ENCODE measurements at places on chromosomes 6 and 20.

DNA sequence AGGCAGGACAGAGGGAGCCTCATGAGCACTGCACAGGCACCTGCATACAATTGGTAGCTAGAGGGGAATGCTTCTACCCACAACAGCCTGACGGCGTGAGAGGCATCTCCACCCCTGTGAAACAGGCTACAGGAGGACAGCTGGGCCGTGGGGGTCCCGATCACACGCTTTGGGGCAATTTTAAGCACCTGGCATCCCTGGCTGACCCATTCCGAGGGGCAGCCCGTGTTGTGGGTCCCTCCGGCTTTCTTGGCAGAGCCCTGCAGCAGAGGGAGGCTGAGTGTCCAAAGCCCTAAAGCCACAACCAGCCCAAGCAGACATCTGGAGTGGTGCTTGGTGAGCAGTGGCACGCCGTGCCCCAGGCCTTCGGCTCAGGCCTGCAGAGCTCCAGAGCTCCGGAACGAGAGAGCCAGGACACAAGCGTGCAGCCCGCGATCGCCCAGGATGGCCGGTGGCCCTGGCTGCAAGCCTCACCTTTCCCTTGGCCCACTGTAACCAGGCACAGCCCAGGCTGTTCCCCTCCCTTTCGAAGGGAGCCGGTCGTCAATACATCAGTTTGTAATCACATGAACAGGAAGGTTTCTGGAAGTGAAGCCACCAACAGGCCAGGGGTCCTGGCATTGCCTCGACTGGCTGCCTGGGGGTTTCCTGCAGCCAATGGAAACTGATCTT is 81.4 kb downstream of the DLL1 start:
- DNase-seq, result no peak

- DNase-seq, result no peak
These were observed 130.9 kb downstream of the FOXA2 start for GRCh38 chr20:22453244-22454080.

DNA sequence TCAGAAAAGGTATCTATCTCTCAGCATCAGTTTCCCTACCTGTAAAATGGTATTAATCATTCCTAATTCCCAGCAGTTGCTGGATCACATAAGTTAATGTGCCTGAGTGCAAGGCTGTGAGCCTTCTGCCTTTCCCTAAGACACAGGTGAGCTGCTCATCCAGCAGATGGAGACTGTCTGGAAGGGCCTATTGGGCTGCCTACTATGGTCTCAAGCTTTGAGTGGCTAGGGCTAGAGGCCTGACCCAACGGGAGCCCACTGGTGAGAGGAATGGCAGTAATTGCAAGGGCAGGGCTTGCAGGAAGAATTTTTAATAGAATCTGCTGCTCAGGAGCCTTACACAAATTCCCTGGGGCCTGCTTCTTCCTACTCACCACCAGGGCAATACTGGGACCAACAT is 4.3 kb downstream of the KHDC1 start:
- no peak for DNase-seq

DNA sequence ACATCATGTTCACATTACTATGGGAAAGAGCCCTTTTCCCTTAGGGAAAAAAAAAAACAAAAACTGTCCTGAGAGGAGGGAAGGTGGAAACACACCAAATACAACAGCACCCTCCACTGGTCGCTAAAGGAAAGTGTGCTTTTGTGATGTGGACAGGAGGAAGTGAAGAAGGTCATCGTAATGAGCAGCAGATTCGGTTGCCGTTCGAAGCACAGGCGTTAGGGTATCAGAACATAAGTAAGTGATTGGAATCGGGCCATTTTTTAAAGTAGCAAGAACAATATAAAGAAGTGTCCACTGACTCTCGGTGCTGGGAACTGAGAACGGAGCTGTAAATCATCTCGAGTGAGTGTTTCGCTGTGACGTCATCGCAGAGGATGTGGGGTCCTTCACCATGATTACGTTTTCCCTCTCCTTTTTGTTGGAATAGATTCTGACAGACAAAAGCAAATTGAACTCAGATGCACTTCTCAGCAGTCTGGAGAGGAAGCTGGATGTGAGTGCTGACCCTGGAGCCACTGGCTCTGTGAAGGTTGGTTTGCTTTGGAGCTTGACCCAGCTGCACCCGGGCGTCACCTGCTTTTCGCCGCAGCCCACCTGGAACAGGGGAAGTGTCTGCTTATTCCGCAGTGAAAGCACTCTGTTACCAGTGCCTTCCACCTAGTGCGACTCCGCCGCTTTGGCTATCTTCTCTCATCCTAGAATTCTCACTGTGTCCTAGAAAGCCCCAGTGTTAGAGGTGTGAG is 203.6 kb upstream of the GMDS start:
- peak; percentile 42 for DNase-seq

DNA sequence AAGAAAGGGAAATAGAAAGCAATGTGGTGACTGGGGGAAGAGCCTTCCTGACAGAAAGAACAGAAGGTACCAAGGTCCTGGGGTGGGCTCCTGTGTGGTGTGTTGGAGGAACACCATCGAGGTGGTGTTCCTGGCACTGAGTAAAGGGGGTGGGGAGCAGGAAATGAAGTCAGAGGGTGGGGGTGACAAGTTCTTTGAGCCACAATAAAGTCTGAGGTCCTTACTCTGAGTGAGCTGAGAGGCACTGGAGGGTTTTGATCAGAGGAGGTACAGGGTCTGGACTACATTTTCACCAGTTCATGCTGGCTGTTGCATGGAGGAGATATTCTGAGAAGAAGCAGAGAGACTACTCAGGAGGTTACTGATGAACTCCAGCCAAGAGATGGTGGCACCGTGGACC is 198.2 kb downstream of the GMPR start:
- no peak for DNase-seq

GRCh38 chr6:164039954-164040375 is 625.4 kb downstream of the QKI start:
- no peak for DNase-seq

- DNase-seq, result no peak
These were observed 8.9 kb upstream of the TAAR5 start for GRCh38 chr6:132598473-132598872.

- no peak for DNase-seq
These were observed 154.6 kb upstream of the SOX4 start for GRCh38 chr6:21438986-21439352.

DNA sequence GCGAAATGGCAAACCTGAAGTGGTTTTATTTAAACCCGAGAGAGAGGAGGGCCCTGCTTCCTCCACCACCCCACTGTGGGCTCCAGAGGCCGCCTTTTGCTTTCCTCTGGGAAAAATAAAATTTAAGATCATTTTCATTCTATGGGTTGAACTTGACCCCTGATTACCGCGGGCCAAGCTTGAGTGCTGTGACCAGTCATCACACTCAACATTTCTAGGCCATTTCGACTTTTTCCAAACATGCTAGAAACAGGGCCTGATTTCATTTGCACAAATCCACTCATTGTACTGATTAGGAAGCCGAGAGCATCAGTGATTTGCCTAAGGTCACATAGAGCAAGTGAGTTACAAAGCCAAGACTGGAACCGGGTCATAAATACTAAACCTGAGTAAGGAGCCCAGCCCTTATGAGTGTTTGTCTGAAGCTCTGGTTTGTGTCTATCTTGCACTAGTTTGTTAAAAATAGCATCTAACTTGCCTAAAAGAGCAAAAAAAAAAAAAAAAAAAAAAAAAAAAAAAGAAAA is 179.7 kb downstream of the DLL1 start:
- DNase-seq, result no peak

DNA sequence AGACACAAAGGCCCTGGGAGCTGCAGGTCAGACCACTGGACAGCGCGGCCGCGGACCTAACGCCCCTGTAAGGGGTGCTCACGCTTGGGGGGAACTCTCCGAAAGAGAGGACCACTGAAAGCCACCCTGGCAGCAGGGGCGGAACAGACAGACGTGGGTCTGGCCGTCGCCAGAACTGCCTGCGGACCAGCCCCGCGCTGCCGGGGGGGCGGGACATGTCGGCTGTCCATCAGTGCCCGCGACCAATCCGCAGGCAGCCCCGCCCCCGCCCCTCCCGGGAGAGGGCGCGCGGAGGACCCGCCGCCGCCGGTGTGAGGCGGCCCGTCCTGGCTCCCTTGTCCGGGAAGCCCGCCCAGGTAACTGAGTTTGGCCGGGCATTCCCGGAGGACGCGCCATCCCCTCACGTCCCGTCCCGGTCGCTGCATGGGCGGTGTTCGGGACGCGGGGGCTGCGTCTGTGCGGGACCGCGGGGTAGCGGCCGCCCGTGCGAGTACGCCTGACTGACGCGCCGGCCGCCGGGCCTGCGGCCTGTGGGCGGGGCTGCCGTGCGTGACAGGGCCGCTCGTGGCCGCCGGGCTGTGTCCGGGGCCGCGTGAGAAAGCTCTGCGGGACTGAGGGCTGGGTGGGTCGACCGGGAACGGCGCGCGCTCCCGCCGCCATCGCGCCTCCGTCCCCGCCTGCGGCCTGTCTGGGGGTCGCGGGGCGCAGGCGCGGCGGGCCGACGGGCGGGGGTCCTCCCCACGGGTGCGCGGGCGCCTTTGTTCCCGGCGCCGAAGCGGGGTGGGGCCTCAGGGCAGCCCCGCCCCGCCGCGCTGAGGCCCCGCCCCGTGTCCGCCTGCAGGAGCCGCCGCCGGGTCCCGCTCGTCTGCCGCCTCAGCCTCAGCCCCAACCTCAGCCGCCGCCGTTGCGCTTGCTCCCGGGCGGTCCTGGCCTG is at the start of gene PLCG1:
Gene PLCG1 (plus strand): TSS at position 864 of the 934 bp plus-strand sequence. CDS start 99 bp downstream, outside the sequence.
- peak; percentile 91 for DNase-seq

GRCh38 chr20:15196547-15197255 is 859.3 kb upstream of the FLRT3 start:
- no peak for DNase-seq

GRCh38 chr6:134964451-134965203 is 14.7 kb upstream of the ALDH8A1 start:
- DNase-seq, result no peak

DNA sequence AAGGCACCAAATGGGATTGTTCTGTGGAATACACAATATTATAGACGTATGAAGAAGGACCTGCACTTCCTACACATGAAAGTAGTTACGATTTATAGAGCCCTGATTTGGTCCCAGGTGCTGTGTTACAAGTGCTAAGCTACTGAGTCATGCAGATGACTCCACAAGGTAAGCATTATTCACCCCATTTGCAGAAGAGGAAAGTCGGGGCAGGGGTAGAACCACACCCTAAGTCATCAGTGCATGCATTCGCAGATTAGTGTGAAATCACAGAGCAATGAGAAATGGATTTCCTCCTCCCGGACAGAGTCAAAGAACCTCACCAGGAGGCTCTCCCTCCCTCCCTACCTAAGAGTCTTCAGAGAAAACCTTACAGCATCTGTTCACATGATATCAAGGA is 279.5 kb downstream of the LRFN2 start:
- DNase-seq, result no peak

- no peak for DNase-seq
These were observed 129.7 kb downstream of the PRDM13 start for GRCh38 chr6:99736302-99736701.

DNA sequence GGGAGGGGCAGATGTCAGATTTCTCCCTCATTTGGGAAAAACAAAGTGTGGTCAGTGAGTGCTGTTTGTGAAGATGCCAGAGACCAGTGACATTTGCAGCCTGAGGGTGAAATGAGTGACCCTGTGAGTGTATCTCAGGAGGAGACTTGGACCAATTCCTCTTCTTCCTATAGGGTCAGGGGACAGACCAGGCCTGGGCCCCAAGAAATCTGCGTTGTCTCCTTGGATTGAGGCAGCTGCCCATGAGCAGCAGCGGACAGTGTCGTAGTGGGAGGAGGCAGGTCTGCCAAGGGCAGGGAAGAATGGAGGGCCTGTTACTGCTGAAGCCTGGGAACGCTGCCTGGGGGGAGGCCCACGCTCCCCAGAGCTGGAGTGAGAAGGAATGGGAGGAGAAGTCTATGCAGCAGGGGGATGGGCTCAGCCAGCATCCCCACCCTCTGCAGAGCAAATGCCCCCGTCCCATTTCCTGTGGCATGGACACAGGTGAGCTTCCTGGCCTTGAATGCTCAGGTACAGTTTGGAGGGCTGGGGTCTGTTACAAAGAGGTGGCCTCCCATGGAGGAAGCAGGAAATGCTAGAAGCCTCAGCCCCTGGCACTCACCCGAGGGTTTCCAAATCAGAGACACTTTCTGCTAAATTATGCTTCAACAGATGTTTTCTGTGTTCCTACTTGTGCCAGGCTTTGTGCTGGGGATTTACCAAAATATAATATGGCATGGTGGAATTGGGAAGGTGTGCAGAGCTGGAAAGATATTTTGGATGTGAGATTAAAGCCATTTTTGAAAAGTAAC is 29.8 kb downstream of the DAAM2 start:
- DNase-seq, result peak; percentile 86

DNA sequence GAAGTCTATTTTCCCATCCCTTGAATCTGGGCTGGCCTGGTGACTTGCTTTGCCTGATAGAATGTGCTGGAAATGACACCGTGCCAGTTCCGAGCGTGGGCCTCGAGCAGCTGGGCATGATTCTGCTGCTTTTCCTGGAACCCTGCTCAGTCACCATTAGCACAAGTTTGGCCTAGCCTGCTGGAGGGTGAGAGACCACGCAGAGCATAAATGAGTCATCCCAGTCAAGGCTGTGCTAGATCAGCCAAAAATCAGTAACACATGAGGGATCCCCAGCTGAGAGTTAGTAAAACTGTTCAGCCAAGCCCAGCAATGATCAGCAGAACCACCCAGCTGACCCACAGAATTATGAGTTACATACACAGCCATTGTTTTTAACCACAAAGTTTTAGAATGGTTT is 74.8 kb upstream of the TOP1 start:
- no peak for DNase-seq

GRCh38 chr6:40165036-40165709 is 230.9 kb upstream of the MOCS1 start:
- DNase-seq, result no peak
